Activated B cell treated with CpG ODN at 0.5 μM for 24 hours (primary cell): ENCODE measurements at places on chromosomes 16 and 17. TPM values are rescaled to one million over a fixed set of nuclear protein-coding genes. Genes with fewer than 3 reads are reported as not detected.

DNA sequence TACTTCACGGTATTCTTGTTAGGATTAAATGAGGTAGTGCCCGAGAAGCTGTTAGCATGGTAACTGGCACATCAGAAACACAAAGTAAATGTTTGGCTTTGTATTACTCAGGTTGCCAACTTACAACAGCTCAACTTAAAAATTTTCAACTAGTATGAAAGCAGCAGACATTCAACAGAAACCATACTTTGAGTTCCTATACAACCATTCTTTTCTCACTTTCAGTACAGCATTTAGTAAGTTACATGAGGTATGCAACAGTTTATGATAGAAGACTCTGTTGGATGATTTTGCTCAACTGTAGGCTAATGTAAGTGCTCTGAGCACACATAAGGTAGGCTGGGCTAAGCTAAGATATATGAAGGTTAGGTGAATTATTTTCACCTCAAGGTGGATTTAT, 7.7 kb downstream of the CENPN start:
- H3K27ac ChIP-seq: no peak overlapping the region
- H3K27me3 ChIP-seq: no peaks in the 10 kb centered on the region
- H3K36me3 ChIP-seq: peaks cover 32% of the 10 kb centered on the region
- no peak overlapping the region for H3K4me3 ChIP-seq
- DNase-seq: no peak

DNA sequence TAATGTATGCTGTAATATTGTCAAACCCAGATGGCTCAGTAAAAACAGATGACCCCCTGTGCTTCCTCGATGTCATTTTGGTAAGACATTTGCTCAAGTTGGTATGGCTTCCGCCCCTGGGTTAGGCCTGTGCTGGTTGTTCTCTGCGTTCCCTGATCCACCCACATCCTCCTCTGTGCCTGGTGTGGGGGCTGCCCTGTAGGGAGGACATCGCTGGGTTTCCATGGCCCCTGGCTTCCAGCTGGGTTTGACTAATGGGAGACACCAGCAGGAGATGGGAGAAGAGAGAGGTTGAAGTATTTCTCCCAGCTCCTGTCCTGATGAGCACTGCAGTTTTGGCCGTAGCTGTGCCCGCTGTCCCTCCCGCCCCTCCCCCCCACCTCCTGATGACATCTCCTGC, 4.4 kb upstream of the MFAP4 start:
- no peaks in the 10 kb centered on the region for H3K36me3 ChIP-seq
- no peak overlapping the region for H3K27ac ChIP-seq
- H3K4me1 ChIP-seq: no peaks in the 10 kb centered on the region
- DNase-seq: no peak
- H3K4me3 ChIP-seq: no peak overlapping the region
- H3K27me3 ChIP-seq: peaks cover 5% of the 10 kb centered on the region

GRCh38 chr17:75742337-75742736, 21.1 kb downstream of the ITGB4 start:
- peaks cover 5% of the 10 kb centered on the region for H3K4me1 ChIP-seq
- H3K4me3 ChIP-seq: no peak overlapping the region
- no peaks in the 10 kb centered on the region for H3K36me3 ChIP-seq
- no peaks in the 10 kb centered on the region for H3K27me3 ChIP-seq
- no peak for DNase-seq

DNA sequence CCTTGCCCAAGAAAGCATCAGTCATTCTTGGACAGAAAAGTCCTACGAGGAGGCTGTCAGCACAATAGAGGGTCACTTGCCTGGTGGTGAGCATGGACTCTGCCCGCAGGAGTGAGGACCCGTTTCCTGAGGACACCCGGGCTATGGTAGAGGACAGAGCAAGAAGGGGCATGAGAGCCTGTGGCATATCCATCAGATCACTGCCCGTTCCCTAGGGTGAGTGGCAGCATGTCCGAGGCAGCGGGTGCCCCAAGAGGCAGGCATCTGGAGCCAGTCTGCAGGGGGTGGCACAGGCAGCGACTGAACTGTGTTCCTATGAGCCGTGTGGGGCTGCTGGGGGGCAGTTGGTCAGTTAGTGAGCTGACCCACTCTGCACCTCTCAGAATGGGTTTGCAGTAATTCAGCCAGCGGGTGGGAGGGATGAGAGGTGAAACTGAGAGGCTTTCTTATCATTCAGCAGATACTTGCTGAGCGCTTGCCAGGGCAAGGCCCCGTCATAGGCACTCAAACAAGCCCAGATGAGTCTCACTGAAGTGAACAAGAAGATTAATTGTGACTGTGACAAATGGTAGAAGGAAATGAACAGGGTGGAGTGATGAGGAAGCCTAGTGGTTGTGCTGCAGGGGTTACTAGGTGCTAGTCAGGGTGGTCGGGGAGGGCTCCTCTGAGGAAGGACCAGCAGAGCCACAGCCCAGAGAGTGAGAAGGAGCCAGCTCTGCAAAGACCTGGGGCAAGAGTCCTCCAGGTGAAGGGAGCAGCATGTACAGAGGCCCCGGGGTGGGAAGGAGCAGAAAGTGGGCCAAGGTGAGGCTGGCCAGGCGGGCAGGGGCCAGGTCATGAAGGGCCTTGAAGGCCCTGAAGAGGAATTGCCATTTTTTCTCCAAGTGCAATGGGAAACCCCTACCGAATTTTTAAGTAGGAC, 87.9 kb downstream of the CLEC16A start:
- DNase-seq: no peak
- peaks cover 99% of the 10 kb centered on the region for H3K36me3 ChIP-seq
- H3K27me3 ChIP-seq: no peaks in the 10 kb centered on the region

DNA sequence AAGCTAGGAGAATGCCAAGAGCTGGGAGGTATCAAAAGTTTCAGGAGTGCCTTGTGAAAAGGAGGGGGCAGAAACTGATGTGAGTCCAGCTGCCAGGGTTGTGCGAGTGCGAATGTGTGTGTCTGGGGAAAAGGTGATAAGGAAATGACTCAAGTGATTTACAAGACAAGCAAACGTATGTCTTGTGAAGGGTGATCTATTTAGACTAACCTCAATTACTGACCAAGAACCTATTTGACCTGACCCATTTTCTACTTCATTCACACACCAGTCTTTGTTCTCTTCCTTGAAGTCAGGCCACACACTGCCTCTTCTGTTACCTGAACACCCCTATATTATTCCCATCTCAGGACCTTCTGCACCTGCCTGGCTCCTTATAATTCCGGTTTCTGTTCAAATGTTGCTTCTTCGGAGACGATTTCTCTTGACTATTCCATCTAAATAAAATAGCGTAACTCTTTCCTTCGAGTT, 1.0 kb downstream of the GDE1 start:
- DNase-seq: no peak
- H3K4me1 ChIP-seq: peaks cover 43% of the 10 kb centered on the region
- H3K27ac ChIP-seq: peak overlapping the region; percentile 89
- no peaks in the 10 kb centered on the region for H3K27me3 ChIP-seq
- H3K4me3 ChIP-seq: peak overlapping the region; percentile 95

DNA sequence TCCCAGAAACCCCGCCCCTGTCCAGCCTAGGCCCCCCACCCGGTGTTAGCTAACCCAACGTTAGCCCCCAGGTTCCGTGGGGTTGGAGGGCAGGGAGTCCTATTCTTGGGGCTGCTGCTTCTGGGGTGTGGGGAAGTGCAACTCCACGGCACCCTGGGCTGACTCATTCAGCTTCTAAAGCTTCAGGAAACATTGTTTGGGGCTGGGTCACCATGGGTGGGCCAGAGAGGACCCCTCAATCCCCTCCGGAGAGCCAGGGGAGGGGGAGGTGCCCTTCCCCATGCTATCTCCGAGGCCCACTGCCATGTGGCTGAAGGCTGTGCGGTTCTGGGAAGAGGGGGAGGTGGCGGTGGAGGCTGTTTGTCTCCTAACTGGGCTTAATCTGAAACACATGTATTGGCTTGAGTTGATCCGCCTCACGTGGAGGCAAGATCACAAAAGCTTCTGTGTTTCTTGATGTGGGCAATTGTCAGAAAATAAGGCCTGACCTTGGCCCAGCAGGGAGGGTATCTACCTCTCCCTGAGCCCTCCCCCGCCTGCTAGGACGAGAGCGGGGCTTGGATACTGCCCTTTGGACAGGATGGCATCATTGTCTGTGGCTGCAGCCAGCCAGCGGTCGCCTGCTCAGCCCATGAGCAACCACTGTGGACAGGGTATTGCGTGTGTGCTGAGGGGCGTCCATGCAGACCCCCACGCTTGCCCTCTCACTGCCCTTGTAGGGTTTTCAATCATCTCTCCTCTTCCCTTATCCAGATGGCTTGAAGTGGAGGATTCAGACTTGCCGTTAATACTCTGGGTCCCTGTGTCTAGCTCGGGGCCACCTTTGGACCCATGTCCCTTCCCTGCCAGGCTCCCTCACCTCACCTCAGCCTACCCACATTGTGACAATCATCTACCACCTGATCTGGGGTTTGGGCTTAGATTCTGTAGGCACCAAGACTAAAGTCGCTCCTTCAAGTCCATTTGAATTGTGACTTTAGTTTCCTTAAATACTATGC, 1.3 kb downstream of the SERPINF1 start:
- peaks cover 47% of the 10 kb centered on the region for H3K4me1 ChIP-seq
- no peaks in the 10 kb centered on the region for H3K36me3 ChIP-seq
- H3K27ac ChIP-seq: peak overlapping the region; percentile 80
- no peak for DNase-seq
- H3K4me3 ChIP-seq: peak overlapping the region; percentile 50

GRCh38 chr17:76103274-76104139, at the start of gene EXOC7:
Gene EXOC7, minus strand, starts transcription at chr17:76103787. Its CDS starts 95 bp downstream, at chr17:76103692.
- peak; percentile 95 for DNase-seq
- H3K4me3 ChIP-seq: peak within 1 kb of the TSS; percentile 98
- peaks cover 38% of the 10 kb centered on the region for H3K36me3 ChIP-seq
- H3K4me1 ChIP-seq: peaks cover 20% of the 10 kb centered on the region

- peaks cover 35% of the 10 kb centered on the region for H3K27me3 ChIP-seq
- peaks cover 4% of the 10 kb centered on the region for H3K4me1 ChIP-seq
- no peak for DNase-seq
- no peaks in the 10 kb centered on the region for H3K36me3 ChIP-seq
- H3K27ac ChIP-seq: no peak overlapping the region
These were observed 3.7 kb downstream of the TMEM98 start for GRCh38 chr17:32931686-32932085.

DNA sequence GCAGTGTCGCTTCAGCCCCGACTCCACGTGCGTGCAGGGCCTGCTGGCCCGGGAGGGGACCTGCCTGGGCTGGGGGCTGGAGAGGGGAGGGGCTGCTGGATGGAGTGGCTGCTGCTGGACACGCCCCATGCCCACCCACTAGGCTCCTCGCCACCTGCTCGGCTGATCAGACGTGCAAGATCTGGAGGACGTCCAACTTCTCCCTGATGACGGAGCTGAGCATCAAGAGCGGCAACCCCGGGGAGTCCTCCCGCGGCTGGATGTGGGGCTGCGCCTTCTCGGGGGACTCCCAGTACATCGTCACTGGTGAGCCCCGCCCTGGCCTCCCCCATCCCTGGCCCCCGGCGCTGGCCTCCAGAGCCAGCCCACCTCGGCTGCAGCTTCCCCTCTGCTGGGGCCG, 2.4 kb downstream of the BRICD5 start:
- no peak for DNase-seq
- H3K27me3 ChIP-seq: no peaks in the 10 kb centered on the region
- no peak overlapping the region for H3K4me3 ChIP-seq

- no peaks in the 10 kb centered on the region for H3K36me3 ChIP-seq
- no peak overlapping the region for H3K27ac ChIP-seq
- peaks cover 4% of the 10 kb centered on the region for H3K27me3 ChIP-seq
- no peak overlapping the region for H3K4me3 ChIP-seq
- peaks cover 10% of the 10 kb centered on the region for H3K4me1 ChIP-seq
These were observed 14.2 kb upstream of the SEC14L1 start for GRCh38 chr17:77126519-77126918.

GRCh38 chr17:70922268-70922667, 752.9 kb downstream of the KCNJ2 start:
- H3K36me3 ChIP-seq: no peaks in the 10 kb centered on the region
- H3K27me3 ChIP-seq: no peaks in the 10 kb centered on the region
- no peak for DNase-seq
- no peaks in the 10 kb centered on the region for H3K4me1 ChIP-seq
- H3K4me3 ChIP-seq: no peak overlapping the region

DNA sequence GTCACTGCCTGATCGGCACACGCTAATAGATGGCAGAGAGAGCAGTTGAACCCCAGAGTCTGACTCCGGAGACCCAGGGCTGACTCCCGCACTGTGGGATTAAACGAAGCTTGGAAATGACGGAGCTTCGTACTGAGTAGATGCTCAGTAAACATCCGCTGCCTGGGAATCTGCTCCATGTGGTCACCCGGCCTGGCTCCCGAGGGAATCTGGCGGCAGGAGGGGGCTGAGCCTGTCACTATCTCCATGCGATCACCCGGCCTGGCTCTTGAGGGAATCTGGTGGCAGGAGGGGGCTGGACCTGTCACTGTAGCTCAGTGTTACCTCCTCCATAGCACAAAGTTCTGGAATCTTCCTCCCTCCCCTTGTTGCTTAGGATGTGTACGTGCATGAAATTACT, 139.7 kb upstream of the CIBAR2 start:
- no peaks in the 10 kb centered on the region for H3K36me3 ChIP-seq
- no peak for DNase-seq
- peaks cover 13% of the 10 kb centered on the region for H3K27me3 ChIP-seq
- H3K27ac ChIP-seq: no peak overlapping the region
- no peaks in the 10 kb centered on the region for H3K4me1 ChIP-seq

DNA sequence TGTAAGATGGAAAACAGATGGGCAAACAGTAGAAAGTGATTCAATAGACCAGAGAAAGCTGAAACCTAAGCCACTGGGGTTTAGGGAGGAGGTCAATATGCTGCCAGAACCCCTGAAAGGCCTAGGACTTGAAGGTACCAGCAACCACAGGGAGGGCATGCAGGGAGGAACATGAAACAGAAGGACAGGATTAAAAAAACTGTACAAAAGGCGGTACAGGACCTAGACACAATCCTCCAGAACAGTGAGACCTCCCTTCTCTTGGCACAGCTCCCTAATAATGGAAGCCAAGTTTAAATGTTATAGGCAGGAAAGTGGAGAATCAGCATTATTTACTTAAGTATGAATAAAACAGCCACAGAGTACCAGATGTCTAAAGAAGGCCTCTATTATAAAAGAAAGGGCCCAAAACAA, 105.5 kb downstream of the SPAG9 start:
- H3K36me3 ChIP-seq: peaks cover 60% of the 10 kb centered on the region
- no peaks in the 10 kb centered on the region for H3K4me1 ChIP-seq
- H3K27me3 ChIP-seq: no peaks in the 10 kb centered on the region
- H3K4me3 ChIP-seq: no peak overlapping the region

DNA sequence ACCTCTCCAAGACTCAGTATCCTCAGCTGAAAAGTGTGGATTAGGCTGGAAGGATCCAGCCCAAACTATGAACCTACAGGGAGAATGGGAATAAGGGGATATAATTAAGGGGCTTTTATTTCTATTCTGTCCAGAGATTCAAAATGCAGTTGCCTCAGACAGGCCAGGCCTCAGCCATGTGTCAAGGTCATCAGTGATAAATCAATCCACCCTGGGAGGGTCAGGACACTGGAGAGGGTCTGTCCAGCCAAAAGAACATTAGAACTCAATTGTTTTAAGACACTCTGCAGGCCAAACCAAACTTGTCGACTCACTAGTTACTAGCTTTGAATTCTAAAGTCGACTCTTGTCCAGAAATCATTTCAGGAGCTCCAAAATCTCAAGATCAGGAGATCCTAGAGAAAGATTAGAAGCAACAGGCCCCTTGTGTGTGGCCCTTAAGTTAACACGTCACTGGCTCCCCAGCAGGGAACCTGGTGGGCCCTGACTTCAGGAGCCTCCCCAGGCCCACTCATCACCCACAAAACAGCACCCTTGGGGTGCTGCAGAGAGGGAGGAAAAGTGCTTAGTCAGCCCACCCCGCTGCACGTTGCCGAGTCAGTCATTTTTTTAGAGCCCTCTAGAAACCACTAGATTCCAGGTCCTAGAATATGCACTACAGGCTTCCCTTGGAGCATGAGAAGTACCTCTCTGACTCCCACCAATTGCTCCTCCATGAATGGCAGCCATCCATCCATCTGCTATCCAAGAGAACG, 156.8 kb downstream of the XYLT1 start:
- no peak overlapping the region for H3K4me3 ChIP-seq
- peaks cover 68% of the 10 kb centered on the region for H3K4me1 ChIP-seq
- H3K36me3 ChIP-seq: peaks cover 9% of the 10 kb centered on the region
- H3K27ac ChIP-seq: no peak overlapping the region

ZNF174 gene
- 9.0 and 10.4 TPM in 2 replicates for total RNA-seq

OSGIN1 gene
- total RNA-seq: 1.6 TPM in 2 replicates

SMPD3 gene
- total RNA-seq: 0.35 and 0.76 TPM in 2 replicates

NGFR gene
- 1.2 and 1.3 TPM in 2 replicates for total RNA-seq
